ENCODE measurements at places on chromosomes 7 and 10.
A peak's percentile ranks its signal among the peaks of the same experiment; 100 is the strongest.

- DNase-seq = no peak
Measured at GRCh38 chr7:69429911-69430383, 168.3 kb upstream of the AUTS2 start.

GRCh38 chr7:3042861-3043489 lies 692 bp downstream of the CARD11 start:
- DNase-seq = peak; percentile 70

GRCh38 chr7:96097835-96098234 lies 224.1 kb downstream of the SLC25A13 start:
- DNase-seq = no peak

GRCh38 chr10:111756217-111757061 lies 427.1 kb downstream of the GPAM start:
- peak; percentile 6 for DNase-seq

- no peak for DNase-seq
Measured at GRCh38 chr10:103114876-103115275, 78.2 kb downstream of the NT5C2 start.
